ENCODE measurements at places on chromosomes 7 and 10. TPM values are rescaled to one million over a fixed set of nuclear protein-coding genes. Genes with fewer than 3 reads are reported as not detected.

DNA sequence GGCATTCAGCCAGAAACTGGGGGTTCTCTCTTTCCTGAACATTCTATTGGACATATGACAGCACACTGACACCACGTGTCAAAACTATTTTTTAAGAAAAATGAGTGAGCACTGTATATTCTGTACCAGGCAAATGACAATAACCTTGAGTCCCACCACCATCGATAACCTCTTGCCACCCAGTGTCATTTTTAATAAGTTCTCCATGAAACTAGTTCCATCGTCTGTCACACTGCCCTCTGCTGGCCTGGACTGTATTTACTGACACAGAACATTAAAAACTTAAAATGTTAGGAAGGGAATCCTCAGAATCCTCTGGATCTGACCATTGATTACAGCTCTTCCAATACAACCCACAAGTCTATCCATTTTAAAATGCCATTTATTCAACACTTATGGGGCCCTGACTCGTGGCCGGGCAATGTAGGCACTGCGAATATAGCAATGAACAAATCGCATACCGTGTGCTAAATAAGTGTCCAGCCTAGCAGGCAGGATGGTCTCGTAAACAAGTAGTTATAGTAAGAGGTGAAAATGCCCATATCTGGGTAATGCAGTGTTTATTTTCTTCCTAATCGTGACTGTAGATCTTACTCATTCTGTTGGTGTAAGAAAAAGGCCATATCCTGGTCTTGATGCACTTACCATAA lies 35.9 kb upstream of the CACNB2 start:
- DNase-seq = peak; percentile 73

DNA sequence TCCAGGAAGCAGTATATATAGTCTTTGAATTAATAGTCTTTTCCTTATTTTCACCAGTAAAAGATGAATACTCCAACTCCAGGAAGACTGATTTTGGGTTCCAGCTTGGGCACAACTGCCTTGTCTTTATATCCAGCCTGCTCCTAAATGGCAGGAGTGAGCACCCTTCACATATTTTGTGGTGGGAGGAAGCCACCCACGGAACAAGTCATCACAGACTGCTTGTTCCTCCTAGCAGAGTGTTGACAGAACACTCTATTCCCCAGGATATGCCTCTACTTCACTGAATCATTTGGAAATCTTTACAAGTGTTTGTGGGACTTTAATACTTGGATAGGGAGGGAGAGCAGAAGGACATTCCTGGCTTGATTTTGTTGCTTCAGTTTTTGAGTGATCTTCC lies 31.7 kb downstream of the ITPRID1 start:
- DNase-seq = no peak

- no peak for DNase-seq
These were observed 1.3 kb downstream of the TYSND1 start for GRCh38 chr10:70145166-70145665.

GRCh38 chr10:123402656-123403055 lies 248.5 kb downstream of the BUB3 start:
- DNase-seq = no peak

GRCh38 chr10:72076756-72077155 lies 11.6 kb downstream of the SPOCK2 start:
- no peak for DNase-seq

DNA sequence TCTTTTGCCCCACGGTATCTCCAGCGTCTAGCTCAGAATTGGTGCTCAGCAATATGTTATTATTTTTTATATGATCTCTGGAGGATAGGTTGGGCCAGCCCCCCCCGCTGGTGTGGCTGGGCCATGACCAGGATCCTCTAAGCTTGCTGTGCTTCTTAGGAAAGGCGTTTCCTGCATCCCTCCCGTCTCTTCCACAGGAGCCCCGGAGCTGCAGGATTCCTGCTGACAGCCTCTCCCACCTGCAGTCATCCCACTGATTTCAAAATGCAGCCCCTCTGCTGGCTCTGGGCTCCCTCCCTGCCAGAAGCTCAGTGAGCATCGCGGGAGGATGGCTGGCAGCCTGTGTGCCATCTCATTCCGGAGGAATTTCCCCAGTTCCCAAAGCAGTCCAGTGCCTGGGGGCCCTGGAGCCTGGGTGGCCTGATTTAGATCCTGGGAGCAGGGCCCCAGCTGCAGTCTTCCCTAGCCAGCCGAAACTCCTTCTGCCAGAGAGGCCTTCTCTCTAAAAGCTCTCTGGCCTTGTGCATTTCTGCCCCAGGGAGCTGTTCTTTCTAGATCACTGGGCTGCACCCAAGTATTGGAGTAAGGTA lies 21.8 kb upstream of the GOLGA7B start:
- no peak for DNase-seq

DNA sequence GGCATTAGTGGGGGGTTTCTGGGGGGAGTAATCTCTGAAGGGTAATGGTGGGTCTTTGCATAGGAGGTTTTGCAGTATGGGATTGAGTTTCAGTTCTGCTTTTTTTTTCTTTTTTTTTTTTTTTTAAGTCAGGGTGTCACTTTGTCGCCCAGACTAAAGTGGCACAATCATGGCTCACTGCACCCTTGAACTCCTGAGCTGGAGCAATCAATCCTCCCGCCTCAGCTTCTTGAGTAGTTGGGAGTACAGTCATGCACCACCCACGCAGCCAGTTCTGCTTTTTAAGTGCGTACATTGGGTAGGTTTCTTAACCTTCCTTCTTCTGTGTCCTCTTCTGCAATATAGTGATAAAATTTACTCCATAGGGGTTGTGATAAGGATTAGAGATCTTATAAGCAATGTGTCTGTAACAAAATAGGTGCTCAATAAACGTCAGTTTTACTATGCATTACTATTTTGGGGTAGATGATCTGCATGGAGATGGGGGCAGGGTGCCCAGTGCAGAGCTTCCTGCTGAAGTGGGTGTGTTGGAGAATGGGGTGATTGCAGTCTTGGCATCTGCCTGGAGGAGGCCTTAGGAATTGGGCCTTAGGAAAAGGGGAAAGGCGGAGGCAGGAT lies 9.6 kb downstream of the KAZALD1 start:
- DNase-seq = peak; percentile 69

DNA sequence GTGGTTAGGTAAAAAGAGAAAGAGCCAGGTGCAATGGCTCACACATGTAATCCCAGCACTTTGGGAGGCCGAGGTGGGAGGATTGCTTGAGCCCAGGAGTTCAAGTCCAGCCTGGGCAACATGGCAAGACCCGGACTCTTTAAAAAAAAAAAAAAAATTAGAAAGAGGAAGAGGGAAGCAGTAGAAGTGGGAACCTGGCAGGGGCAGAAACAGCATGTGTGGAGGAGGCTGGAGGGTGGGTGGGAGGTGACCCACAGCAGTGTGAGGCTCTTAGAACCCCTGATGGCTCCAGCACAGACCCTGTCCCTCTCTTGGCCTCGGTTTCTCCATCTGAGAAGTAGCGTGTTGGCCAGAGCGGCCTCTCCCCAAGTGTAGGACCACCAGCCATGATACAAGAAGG lies 4.9 kb upstream of the CCL24 start:
- no peak for DNase-seq

- no peak for DNase-seq
These were observed 25.3 kb downstream of the FRMPD2 start for GRCh38 chr10:48249004-48249762.

- peak; percentile 27 for DNase-seq
These were observed 22.2 kb downstream of the AZGP1 start for GRCh38 chr7:99953649-99954048.

DNA sequence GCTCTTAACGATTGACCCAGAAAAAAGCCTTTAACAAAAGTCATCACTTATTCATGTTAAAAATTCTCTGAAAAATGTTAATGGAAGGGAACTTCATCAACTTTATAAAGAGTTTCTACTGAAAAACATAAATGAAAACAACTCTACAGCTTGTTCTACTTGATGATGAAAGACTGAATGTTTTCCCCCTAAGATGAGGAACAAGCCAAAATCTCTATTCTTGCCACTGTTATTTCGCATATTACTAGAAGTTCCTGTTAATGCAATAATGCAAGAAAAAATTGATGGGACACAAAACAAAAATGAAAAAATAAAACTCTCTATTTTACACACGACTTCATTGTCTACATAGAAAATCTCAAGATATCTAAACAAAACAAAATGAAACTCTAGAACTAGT lies 249.8 kb upstream of the AKR1E2 start:
- DNase-seq = no peak

CNPY1 gene
- not detected for total RNA-seq

TNPO3 gene
- 58.4 TPM for total RNA-seq

SLF2 gene
- 29.0 TPM for total RNA-seq

OPN1SW gene
- total RNA-seq = not detected

STAG3 gene
- 15.8 TPM for total RNA-seq

PLAC9 gene
- not detected for total RNA-seq

KCTD7 gene
- 4.8 TPM for total RNA-seq

CTNNA3 gene
- not detected for total RNA-seq

Data from activated CD8-positive, alpha-beta T cell treated with anti-CD3 and anti-CD28 coated beads for 36 hours (primary cell).